Gastrocnemius medialis (tissue), 4 donors: ENCODE measurements at places on chromosomes 12 and 14. TPM values are rescaled to one million over a fixed set of nuclear protein-coding genes. Genes with fewer than 3 reads are reported as not detected.

CACNA1C gene
- total RNA-seq, result 0.80 TPM

ARL6IP4 gene
- total RNA-seq, result 142 TPM

GPR132 gene
- total RNA-seq, result 0.07 TPM

LGR5 gene
- total RNA-seq, result 8.7 TPM

- H3K4me1 ChIP-seq, result peaks cover 17% of the 10 kb centered on the region
- no peak overlapping the region for H3K27ac ChIP-seq
- H3K4me3 ChIP-seq, result no peak overlapping the region
- H3K27me3 ChIP-seq, result no peaks in the 10 kb centered on the region
Measured at GRCh38 chr14:72753879-72754400, 140.0 kb downstream of the DPF3 start.

DNA sequence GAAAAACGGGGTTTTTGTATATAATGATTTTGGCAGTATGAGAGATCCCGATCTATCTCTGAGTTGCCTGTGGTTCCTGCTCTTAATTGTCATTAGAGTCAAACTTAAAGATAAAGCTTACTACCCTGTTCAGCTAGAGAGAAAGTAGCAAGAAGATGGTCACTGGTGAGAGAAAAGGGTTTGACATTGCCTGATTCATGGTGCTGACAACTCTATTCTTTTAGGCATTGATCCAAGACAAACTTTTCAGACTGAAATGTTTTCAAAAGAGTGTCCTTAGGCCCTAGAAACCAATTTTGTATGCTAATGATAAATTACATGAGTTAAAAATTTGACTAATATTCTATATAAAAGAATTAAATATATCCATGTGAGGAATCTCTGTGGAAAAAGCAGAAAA, 35.1 kb downstream of the PELI2 start:
- H3K4me3 ChIP-seq, result no peak overlapping the region
- no peak for DNase-seq
- no peaks in the 10 kb centered on the region for H3K36me3 ChIP-seq
- H3K27me3 ChIP-seq, result no peaks in the 10 kb centered on the region
- peaks cover 3% of the 10 kb centered on the region for H3K4me1 ChIP-seq

DNA sequence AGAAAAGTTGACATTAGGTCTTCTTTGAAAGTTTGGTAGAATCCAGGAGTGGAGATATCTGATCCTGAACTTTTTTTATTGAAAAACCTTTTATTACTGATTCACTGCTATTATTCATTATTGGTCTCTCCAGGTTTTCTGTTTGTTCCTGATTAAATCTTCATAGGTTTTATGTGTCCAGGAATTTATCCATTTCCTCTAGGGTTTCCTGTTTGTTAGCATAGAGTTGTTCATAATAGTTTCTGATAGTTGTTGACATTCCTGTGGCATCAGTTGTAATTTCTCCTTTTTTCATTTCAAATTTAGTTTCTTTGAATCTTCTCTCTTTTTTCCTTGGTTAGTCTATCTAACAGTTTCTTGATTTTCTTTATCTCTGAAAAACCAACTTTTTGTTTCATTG, 370.3 kb downstream of the SLC6A15 start:
- no peak overlapping the region for H3K27ac ChIP-seq
- H3K27me3 ChIP-seq, result no peaks in the 10 kb centered on the region
- H3K4me3 ChIP-seq, result no peak overlapping the region
- H3K4me1 ChIP-seq, result no peaks in the 10 kb centered on the region
- no peaks in the 10 kb centered on the region for H3K36me3 ChIP-seq

- peak overlapping the region; percentile 87 for H3K27ac ChIP-seq
- DNase-seq, result no peak
- peaks cover 62% of the 10 kb centered on the region for H3K4me1 ChIP-seq
- H3K36me3 ChIP-seq, result no peaks in the 10 kb centered on the region
Measured at GRCh38 chr12:132505852-132506219, 15.9 kb downstream of the FBRSL1 start.

DNA sequence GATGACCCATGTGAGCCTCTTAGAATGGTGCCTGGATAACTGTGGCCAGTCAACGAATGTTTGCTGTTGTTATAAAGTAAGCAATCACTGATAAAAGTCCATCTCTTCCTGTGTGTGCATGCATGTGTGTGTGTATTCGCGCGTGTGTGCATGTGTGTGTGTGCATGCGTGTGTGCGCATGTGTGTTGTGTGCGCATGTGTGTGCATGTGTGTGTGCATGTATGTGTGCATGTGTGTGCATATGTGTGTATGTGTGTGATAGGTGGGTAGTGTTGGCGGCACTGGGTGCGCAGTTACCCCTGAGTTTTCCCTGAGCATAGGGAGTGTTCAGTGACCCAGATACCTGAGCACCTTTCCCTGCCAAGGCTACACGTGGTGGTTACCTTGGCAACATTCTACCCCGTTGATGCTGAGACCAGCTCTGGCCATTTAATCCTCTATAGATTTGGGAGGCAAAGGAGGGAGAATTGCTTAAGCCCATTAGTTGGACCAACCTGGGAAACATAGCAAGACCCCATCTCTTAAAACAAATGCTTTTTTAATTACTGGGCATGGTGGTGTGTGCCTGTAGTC, 137.8 kb downstream of the SLC15A4 start:
- DNase-seq, result no peak
- no peaks in the 10 kb centered on the region for H3K36me3 ChIP-seq
- H3K27ac ChIP-seq, result no peak overlapping the region

- no peak overlapping the region for H3K4me3 ChIP-seq
- no peak overlapping the region for H3K27ac ChIP-seq
- no peak for DNase-seq
- H3K4me1 ChIP-seq, result no peaks in the 10 kb centered on the region
Measured at GRCh38 chr14:101232340-101233020, 328.8 kb upstream of the DIO3 start.

DNA sequence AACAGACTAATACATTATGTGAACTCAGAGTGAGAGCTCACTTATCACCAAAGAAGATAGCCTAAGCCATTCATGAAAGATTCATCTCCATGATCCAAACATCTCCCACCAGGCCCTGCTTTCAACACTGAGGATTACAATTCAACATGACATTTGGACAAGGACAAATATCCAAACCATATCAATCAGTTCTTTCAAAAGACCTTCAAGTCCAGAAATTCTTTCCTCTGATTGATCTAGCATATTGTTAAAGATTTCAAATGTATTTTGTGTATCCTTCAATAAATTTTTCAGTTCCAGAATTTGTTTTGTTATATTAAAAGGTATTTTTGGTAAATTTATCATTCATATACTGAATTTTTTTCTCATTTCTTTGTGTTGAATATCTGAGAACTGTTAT, 1055.8 kb downstream of the SLC6A15 start:
- H3K4me3 ChIP-seq, result no peak overlapping the region
- H3K4me1 ChIP-seq, result no peaks in the 10 kb centered on the region
- no peaks in the 10 kb centered on the region for H3K36me3 ChIP-seq
- no peak for DNase-seq
- no peaks in the 10 kb centered on the region for H3K27me3 ChIP-seq

GRCh38 chr12:33222357-33222756, 217.3 kb downstream of the SYT10 start:
- H3K36me3 ChIP-seq, result no peaks in the 10 kb centered on the region
- no peaks in the 10 kb centered on the region for H3K27me3 ChIP-seq
- no peaks in the 10 kb centered on the region for H3K4me1 ChIP-seq
- H3K27ac ChIP-seq, result no peak overlapping the region
- H3K4me3 ChIP-seq, result no peak overlapping the region
- no peak for DNase-seq

DNA sequence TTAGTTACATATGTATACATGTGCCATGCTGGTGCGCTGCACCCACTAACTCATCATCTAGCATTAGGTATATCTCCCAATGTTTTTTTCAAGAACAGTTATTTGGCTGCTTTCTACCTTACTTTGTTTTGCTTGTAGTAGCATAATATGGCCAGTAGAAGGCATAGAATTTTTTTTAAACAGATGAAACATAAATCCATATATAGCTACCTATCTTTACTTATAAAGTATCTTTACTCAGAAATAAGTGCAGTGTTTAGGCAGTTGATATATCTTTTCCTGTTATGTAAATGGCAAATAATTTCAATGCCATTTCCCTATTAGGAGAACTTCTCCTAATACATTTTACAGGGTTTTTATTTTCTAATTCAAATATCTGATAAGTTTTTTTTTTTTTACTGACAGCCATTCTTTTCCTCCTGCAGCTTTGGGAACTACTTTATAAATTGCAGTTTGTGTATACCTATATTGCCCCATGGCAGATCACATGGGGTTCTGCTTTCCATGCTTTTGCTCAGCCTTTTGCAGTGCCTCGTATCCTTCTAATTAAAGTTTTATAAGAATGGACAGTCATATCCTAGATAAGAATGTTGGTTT, 143.1 kb downstream of the PCNX1 start:
- H3K27me3 ChIP-seq, result no peaks in the 10 kb centered on the region
- H3K36me3 ChIP-seq, result no peaks in the 10 kb centered on the region
- H3K27ac ChIP-seq, result no peak overlapping the region
- H3K4me3 ChIP-seq, result no peak overlapping the region
- DNase-seq, result no peak

GRCh38 chr14:45785240-45785639, 532.2 kb upstream of the MIS18BP1 start:
- no peaks in the 10 kb centered on the region for H3K36me3 ChIP-seq
- H3K27ac ChIP-seq, result no peak overlapping the region
- H3K4me3 ChIP-seq, result no peak overlapping the region
- H3K27me3 ChIP-seq, result no peaks in the 10 kb centered on the region

- H3K4me3 ChIP-seq, result no peak overlapping the region
- H3K27ac ChIP-seq, result no peak overlapping the region
- DNase-seq, result no peak
- H3K36me3 ChIP-seq, result no peaks in the 10 kb centered on the region
- peaks cover 4% of the 10 kb centered on the region for H3K4me1 ChIP-seq
Measured at GRCh38 chr14:33014710-33015109, 76.0 kb downstream of the NPAS3 start.

DNA sequence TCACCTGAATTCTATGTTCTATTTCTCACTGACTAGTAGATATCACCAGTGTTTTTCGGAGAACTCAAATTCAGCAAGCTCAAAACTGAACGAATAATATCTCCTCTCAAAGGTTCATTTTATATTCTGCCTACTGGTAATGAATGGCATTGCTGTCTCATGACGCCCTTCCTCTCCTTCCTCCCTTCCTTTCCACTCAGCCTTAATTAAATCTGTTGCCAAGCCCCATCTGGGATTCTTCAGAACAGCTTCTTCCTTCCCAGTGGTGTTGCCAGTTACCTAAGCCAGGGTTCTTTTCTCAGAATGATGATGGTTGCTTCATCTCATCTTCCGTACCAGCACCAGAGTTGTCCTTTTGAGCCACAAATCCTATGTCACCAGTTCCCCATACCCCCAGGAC, 143.2 kb downstream of the SYNE2 start:
- DNase-seq, result no peak
- peaks cover 65% of the 10 kb centered on the region for H3K36me3 ChIP-seq
- no peak overlapping the region for H3K27ac ChIP-seq
- H3K4me3 ChIP-seq, result no peak overlapping the region
- H3K4me1 ChIP-seq, result no peaks in the 10 kb centered on the region

GRCh38 chr12:2488596-2488995, 306.2 kb upstream of the FKBP4 start:
- no peak overlapping the region for H3K27ac ChIP-seq
- H3K4me3 ChIP-seq, result no peak overlapping the region
- H3K27me3 ChIP-seq, result peaks cover 12% of the 10 kb centered on the region
- no peak for DNase-seq
- H3K4me1 ChIP-seq, result peaks cover 5% of the 10 kb centered on the region

DNA sequence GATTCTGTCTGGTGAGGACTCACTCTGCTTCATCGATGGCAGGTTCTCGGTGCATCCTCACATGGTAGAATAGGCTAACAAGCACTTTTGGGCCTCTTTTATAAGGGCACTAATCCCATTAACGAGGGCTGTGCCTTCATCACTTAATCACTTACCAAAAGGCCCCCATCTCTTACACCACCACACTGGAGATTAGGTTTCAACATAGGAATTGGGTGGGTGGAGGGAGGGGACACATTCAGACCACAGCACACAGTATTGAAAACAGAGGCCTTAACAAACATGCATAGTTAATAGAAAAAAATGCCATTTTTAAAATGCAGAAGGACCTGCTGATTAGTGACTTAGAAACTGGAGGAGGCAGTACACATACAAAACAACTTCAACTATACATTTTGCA, 61.6 kb downstream of the SPPL3 start:
- H3K4me3 ChIP-seq, result no peak overlapping the region
- H3K27ac ChIP-seq, result no peak overlapping the region
- H3K36me3 ChIP-seq, result no peaks in the 10 kb centered on the region

- no peaks in the 10 kb centered on the region for H3K27me3 ChIP-seq
- H3K4me1 ChIP-seq, result no peaks in the 10 kb centered on the region
- H3K4me3 ChIP-seq, result no peak overlapping the region
- H3K27ac ChIP-seq, result no peak overlapping the region
- DNase-seq, result no peak
Measured at GRCh38 chr12:20390846-20391245, 22.5 kb downstream of the PDE3A start.

- peaks cover 9% of the 10 kb centered on the region for H3K27me3 ChIP-seq
- DNase-seq, result peak; percentile 74
- peak within 1 kb of the TSS; percentile 78 for H3K4me3 ChIP-seq
- H3K36me3 ChIP-seq, result no peaks in the 10 kb centered on the region
- peak within 1 kb of the TSS; percentile 81 for H3K27ac ChIP-seq
Measured at GRCh38 chr14:22836301-22837113, at the start of gene MMP14. MMP14 (plus strand) TSS chr14:22836585; CDS start chr14:22836818, 233 bp downstream.

DNA sequence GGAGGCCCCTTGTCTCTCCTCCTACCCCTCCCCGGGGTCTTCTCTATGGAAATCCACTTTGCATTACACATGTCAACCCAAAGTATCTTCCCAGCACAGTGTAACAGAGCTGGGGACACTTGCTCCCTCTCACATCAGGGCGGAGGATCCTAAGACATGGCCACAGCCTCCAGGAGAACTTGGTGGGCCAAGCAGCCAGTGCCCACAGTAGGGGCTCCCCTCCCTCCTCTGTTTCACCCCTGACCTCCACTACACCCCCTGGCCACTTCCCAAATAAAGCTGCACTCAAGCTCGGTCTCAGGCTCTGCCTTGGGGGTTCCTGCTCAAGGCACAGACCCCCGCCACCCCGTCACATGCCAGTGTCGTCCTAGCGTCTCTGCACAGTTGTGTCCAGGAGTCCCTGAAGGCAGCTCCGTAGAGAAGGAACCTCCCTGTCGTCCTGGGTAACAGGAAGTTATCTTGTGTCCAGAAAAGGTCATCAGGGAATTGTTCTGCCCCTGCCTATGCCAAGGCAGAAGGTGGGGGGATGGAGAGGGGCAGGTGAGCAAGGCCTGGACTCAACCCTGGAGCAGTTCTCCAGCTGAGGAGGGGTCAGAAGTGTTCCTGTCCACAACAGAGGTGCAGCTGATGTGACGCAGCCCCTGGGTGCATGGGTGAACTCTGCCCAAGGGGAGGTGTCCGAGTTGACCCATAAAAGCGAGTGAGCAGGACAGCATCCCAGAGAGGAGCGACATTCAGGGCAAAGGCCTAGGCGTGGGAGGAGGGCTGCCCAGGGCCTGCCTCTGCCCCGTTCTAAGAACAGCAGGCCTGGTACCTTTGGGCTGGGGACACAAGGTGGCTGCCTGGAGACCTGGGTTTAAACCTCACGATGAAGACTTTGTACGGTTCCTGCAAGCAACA, 25.5 kb downstream of the DIO3 start:
- no peak for DNase-seq
- H3K4me3 ChIP-seq, result no peak overlapping the region

- H3K27ac ChIP-seq, result no peak overlapping the region
- H3K27me3 ChIP-seq, result no peaks in the 10 kb centered on the region
- no peak overlapping the region for H3K4me3 ChIP-seq
- DNase-seq, result no peak
- no peaks in the 10 kb centered on the region for H3K4me1 ChIP-seq
Measured at GRCh38 chr12:6038160-6038559, 86.3 kb downstream of the VWF start.

- H3K27me3 ChIP-seq, result no peaks in the 10 kb centered on the region
- peak overlapping the region; percentile 81 for H3K27ac ChIP-seq
- no peak overlapping the region for H3K4me3 ChIP-seq
- peaks cover 26% of the 10 kb centered on the region for H3K4me1 ChIP-seq
- no peaks in the 10 kb centered on the region for H3K36me3 ChIP-seq
- DNase-seq, result no peak
Measured at GRCh38 chr12:11861155-11861863, 209.4 kb upstream of the BCL2L14 start.
